Hematopoietic multipotent progenitor cell treated with erythropoietin and hydrocortisone succinate and interleukin-3 and kit ligand, for 15 days (in vitro differentiated cells): ENCODE measurements at places on chromosomes 4 and X.
A peak's percentile ranks its signal among the peaks of the same experiment; 100 is the strongest.

- DNase-seq, result no peak
Observed at GRCh38 chr4:86357608-86358007, 2.2 kb downstream of the MAPK10 start.

GRCh38 chr4:70927502-70928137, 25.5 kb downstream of the MOB1B start:
- no peak for DNase-seq

GRCh38 chr4:25378437-25378743, 1.3 kb downstream of the ANAPC4 start:
- no peak for DNase-seq

DNA sequence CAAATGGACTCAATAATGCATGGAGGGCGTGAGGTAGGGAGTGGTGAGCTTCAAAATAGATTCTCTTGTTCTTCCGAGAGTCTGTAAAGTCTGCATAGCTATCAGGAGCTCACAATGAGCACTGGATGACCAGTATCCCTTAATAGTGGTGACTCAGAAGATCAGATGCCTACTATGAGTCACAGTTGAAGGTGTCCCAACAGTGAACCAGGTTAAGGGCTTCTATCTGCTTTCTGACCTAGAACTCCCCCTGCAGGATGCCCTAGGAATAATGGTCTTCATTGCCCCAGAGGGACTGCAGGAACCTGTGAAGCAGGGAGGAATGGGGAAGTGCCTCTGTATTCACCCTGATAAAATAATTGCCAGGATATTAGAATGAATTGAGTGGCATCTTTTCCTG, 22.1 kb downstream of the DGKK start:
- DNase-seq, result peak; percentile 2

DNA sequence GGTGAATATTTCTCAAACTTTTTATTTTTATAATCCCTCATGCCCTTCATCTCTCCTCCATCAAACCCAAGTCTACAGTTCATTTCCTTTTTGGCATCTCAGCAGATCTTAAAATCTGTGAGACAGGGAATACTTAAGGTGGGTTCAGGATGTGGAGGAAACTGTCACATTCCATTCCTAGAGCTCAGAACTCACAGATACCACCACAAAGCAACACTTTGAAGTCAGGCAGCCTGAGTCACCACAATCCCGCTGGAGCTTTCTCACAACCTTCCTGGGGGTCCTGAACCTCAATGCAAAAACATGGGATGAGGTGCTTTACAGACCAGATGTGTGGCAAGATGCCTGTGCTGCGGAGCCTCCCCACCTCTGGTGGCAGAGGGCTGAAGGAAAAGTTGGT, 63.2 kb downstream of the HHIP start:
- DNase-seq, result no peak

- DNase-seq, result no peak
Observed at GRCh38 chrX:19183761-19184477, 61.7 kb upstream of the ADGRG2 start.

GRCh38 chrX:24081661-24082154, 27.0 kb downstream of the EIF2S3 start:
- DNase-seq, result peak; percentile 54

GRCh38 chr4:83875437-83875836, 339.5 kb downstream of the GPAT3 start:
- no peak for DNase-seq

DNA sequence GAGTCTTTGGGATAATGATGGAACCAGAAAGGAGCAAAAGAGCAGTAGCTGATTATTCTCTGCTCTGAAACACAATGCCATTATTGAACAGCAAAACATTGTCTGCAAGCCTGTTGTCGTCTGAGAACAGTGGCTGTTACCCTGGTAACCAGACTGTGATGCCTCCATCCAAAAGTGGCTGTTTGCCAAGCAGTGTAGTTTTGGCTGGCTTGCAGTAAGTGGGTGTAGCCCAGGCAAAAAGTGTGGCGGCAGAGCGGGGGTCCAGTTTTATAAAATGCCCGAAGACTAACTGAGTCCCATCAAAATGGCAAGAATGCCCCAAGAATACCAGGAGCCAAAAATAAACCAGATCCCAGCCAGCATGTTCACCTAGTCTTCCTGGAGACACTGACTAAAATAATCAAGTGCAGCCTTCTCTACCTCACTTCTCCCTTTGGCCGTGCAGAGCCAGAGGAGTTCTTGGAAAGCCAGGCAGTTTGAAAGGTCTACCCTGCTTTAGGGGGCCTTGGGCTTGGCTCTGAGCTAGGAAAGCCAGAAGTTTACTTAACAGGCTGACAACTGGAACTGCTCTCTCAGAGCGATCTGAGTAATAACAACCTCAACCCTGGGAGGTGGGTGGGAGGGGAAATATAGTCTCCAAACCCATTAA, 2.6 kb downstream of the PLP1 start:
- DNase-seq, result no peak

GRCh38 chr4:153485359-153485758, 19.2 kb downstream of the TMEM131L start:
- no peak for DNase-seq

- DNase-seq, result no peak
Observed at GRCh38 chr4:152064282-152064681, 303.5 kb upstream of the GATB start.

DNA sequence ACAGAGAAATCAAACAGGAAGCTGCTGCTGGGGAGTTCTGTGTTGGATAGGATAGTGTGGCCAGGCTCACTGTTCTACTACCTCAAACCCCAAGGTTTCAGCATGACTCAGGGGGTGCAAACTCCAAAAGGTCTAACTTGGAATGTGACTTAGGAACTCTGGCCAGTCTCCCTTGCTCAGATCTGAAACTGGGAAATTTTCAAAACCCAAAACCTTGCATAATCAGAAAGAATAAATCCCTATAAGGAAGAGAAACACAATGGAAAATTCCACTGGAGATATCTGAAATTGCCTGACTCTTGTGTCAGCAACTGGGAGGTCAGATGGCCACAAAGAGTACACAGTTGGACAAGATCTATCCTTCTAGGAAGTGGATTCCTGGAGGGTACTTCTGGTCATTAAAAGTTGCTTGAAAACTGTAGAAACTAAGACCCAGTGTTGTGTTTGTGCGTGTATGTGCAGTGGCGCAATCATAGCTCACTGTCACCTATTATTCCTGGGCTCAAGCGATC, 58.0 kb downstream of the PPEF2 start:
- no peak for DNase-seq

GRCh38 chr4:43277003-43277402, 384.5 kb downstream of the GRXCR1 start:
- DNase-seq, result no peak

GRCh38 chrX:12896935-12897334, 9.5 kb upstream of the TLR8 start:
- DNase-seq, result no peak

DNA sequence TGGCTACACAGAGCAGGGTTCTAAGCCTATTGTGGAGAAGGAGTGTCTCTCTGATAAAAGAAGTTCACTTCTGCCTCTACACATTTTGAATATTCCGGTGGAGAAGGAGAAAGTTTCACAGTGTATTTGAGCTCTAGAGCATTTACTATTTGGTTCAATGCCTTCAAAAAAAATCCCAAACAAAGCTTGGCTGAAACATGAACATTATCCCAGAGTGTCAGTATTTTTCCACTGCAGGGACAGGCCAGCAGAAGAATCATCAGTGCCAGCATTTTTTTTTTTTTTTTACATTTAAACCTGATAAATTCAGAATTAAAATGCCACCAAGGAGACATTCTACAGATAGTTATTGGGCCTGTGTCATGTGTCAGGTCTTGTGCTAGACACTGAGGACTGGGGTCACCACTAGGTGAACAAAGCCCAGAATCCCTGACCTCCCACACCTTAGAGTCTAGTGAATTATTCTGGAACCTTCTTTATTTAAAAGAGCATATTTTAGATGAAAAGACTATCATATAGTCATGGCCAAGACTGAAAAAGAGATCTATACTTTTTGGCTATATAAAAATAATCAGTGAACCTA, 48.0 kb upstream of the NAP1L5 start:
- no peak for DNase-seq

DNA sequence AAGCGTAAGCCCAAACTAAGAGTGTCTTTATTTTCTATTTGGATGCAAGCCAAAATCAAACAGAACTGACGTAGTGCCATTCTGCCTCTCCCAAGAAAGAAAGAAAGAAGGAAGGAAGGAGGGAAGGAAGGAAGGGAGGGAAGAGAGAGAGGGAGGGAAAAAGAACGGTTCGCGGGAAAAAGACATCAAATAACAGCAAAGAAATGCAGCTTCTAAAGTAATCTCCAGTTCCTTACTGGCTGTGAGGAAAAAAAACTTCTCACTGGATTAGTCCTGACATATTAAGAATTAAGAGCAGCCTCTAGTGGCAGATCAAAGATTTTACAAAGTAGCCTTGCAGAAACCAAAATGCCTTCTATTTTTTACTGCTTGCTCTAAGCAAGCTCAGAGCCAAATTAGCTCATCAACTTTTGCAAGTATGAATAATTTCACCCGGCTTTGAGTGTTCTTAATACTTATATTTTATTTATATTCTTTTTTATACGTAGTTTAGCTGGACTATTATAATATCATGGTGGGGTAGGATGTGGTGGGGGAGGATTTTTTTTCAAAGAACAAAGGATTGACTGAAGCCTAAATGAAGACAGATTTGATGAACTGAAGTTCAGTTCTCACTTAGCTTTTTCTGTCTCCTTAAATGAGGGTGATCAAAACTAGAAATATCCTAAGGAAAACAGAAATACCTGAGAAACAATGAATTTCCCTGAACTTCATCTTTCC, 36.6 kb downstream of the PITX2 start:
- no peak for DNase-seq

GRCh38 chr4:36914106-36914505, 330.4 kb upstream of the NWD2 start:
- no peak for DNase-seq

DNA sequence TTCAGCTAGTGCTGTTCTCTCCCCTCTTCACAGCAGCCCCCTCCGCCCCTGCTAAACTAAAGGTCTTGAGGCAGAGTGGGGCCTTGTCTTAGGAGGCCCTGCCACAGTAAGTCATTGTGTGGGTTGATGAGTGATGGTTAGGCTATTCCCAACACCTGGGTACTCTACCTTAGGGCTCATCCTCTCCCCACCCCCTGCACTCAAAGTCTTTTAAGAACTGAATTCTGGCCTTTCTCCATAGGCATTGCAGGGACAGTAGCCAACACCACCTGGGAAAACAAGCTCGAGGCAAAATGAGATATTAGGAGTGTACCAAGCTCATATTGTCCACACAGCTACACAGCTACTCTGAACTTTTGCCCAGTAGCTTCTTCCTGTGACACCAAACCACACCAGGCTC, 42.5 kb downstream of the RAB40AL start:
- DNase-seq, result no peak

- no peak for DNase-seq
Observed at GRCh38 chr4:42225286-42225685, 72.8 kb upstream of the BEND4 start.

- no peak for DNase-seq
Observed at GRCh38 chr4:171751538-171751937, 61.7 kb upstream of the GALNTL6 start.

DNA sequence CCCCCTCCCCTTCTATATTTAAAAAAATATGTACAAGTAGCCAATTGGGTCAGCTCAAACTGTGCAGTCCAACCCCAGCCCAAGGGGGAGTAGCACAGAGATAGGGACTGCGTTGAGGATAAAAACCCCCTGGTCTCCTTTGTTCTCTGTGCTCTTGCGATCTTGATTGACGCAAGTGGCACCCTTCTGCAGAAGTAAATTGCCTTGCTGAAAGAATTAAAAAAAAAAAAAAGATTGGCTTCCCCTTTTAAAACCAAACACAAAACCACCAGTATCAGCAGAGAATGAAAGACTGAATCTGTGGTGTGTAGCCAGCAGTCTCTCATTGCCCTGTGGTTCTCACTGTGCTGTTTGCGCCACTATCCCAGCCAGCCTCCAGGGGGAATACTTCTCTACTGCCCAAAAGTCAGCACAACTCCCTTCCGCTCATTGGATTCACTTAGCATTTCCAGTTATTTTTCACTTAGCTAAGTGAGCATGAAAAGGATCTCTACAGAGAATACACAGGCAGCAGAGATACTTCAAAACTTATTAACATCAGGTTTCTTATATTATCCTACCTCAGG, 29.7 kb downstream of the MANBA start:
- DNase-seq, result peak; percentile 20
